Breast epithelium (tissue), 4 donors: ENCODE measurements at places on chromosomes 5 and 9. TPM values are rescaled to one million over a fixed set of nuclear protein-coding genes. Genes with fewer than 3 reads are reported as not detected.

The FOXD4L6 gene
- 0.15 TPM for total RNA-seq

The PPP2R2B gene
- 0.33 TPM for total RNA-seq

The AP3B1 gene
- 63.5 TPM for total RNA-seq

The GZMA gene
- 1.6 TPM for total RNA-seq

The GNA14 gene
- total RNA-seq: 2.0 TPM

The SLC1A1 gene
- total RNA-seq: 13.1 TPM

The TMOD1 gene
- 13.9 TPM for total RNA-seq
